T-cell (primary cell): ENCODE measurements at places on chromosomes 6 and 20. TPM values are rescaled to one million over a fixed set of nuclear protein-coding genes. Genes with fewer than 3 reads are reported as not detected.

DNA sequence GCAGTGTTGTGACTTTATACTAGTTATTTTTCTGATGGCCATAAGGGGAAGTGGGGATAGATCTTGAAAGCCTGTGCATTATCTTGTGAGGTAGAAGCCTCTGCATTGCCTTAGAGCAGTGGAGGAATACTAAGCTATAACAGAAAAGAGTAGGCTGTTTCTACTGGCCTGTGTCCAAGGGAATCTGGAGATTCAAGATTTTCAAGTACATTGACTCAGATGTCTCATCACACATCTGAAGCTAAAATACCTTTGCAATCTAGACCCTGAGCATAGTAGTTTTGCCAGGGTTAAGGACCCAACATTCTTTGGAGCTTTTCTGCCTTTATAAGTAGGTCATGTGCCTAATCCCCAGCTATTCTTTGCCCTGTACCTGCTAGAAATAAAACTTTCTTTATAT lies 272.3 kb downstream of the TENT5A start:
- no peak for DNase-seq

- DNase-seq, result no peak
Observed at GRCh38 chr6:169568314-169569087, 133.3 kb downstream of the WDR27 start.

DNA sequence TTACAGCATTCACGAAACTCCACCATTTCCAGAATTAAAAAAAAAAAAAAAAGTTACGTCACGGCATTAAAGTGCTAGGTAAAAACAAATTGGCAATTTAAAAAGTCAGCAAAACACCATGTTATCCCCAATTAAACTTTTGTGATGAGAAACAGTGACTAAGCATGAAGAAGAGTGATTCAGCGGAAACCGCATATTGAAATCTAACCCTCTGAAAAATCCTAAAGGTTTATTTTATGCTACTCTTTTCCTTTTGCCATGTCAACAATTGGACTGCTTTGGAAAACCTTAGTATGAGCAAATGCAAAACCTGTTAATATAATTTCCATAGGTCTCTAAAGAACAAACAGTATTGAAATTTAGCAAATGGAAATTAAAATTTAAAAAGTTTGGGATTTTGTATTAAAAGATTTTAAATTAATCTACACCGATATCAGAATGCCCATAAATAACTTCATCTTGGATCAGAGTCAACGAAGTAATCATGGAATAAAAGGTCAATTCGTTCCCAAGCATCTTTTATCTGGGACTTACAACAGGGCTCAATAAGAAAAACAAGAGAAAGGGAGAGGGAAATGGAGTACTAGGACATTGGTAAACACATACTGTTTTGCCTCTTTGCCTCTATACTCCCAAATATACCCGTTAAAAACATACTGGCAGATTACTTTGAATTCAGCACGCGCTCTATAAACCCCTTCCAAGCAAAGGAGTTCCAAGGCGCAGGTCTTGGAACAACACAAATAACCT lies 1.1 kb downstream of the FBXO30 start:
- no peak for DNase-seq

Gene RHAG
- total RNA-seq, result not detected

Gene MAS1
- total RNA-seq, result not detected

Gene NCOA7
- total RNA-seq, result 46.4 TPM

Gene CST4
- total RNA-seq, result not detected

Gene CRISP2
- not detected for total RNA-seq

Gene VSTM2L
- not detected for total RNA-seq

DNA sequence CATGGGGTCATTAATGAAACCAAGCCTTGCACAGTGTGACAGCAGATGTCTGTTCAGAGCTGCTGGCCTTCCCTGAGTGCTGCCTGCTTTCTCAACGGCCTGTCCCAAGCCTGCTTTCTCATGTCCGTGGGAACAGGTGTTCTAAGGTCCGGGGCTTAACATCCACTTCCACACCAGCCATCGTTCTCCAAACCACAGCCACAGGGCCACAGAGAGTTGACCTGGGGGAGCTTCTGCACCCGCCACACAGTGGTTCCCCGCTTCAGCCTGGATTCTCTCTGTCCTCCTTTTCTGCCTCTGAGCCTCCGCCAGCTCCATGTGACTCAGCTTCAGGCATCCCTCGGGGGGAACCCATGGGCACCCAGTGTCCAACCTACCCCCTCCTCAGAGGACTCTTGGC lies 26.9 kb upstream of the PPP1R3G start:
- no peak for DNase-seq

Gene LST1
- total RNA-seq, result 20.4 TPM

Gene MAS1L
- not detected for total RNA-seq
